ENCODE measurements at places on chromosomes 6 and 20.
A peak's percentile ranks its signal among the peaks of the same experiment; 100 is the strongest.

GRCh38 chr6:112571488-112572270 is 224.5 kb downstream of the RFPL4B start:
- DNase-seq, result no peak

GRCh38 chr6:36779227-36779626 is 60.0 kb downstream of the CPNE5 start:
- DNase-seq, result no peak

GRCh38 chr6:104638841-104639290 is 220.9 kb downstream of the HACE1 start:
- no peak for DNase-seq

DNA sequence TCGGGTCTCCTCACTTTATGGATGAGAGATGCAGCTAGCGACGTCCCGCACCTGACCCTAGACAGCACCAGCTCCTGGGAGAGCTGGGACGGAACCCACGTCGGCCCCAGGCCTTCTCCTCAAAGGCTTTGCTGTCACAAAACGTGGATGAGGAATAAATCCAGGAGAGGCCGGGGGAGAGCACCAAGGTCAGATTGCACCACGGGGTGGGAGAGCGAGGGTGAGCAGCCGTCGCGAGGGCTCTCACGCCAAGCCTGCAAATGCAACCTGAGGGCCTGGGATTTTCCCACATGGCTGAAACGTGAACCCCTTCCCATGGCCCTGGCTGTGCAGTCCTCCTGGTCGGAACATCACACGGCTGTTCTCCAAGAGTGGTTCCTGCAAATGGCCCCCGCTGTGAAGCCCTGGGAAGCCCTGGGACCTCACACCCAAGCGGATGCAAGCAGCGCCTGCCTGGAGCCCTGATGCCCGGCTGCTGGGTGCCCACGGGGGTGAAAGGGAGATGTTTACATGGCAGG is 45.3 kb downstream of the DLL1 start:
- DNase-seq, result no peak

DNA sequence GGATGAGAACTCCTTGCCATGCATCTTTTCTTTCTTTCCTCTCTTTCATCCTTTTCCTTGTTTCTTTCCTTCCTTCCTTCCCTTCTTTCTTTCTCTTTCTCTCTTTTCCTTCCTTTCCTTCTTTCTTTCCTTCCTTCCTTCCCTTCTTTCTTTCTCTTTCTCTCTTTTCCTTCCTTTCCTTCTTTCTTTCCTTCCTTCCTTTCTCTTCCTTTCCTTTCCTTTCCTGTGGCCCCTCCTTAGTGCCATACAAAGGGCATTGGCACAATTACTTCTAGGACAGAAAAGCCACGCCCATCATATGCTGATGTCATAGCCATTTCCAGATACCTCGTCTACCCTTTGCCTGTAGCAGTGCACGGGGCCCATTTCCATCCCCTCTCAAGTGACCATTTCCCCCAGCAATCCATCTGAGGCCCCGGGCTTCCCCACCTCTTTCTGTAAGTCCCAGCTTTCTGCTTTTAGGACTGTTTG is 2.2 kb upstream of the CENPB start:
- no peak for DNase-seq

GRCh38 chr6:1296542-1296941 is 15.4 kb upstream of the FOXQ1 start:
- no peak for DNase-seq

GRCh38 chr20:4046311-4046924 is 31.1 kb upstream of the RNF24 start:
- no peak for DNase-seq

DNA sequence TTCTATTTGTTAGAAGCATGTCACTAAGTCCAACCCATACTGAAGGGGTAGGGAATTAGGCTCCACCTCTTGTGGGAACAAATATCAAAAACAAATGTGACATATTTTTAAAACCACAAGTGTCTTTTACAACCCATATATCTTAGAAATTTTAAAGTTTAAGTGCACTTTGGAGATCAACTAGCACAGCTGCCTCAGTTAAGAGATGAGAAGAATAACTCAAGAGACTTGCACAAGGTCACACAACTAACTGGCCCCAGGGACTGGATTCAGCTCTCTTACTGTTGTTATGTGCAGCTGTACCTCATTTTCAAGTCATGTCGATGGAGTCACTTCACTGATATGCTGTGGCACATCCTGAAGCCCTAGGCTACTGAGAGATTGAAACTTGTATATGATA is 102.9 kb upstream of the BMP2 start:
- DNase-seq, result no peak

DNA sequence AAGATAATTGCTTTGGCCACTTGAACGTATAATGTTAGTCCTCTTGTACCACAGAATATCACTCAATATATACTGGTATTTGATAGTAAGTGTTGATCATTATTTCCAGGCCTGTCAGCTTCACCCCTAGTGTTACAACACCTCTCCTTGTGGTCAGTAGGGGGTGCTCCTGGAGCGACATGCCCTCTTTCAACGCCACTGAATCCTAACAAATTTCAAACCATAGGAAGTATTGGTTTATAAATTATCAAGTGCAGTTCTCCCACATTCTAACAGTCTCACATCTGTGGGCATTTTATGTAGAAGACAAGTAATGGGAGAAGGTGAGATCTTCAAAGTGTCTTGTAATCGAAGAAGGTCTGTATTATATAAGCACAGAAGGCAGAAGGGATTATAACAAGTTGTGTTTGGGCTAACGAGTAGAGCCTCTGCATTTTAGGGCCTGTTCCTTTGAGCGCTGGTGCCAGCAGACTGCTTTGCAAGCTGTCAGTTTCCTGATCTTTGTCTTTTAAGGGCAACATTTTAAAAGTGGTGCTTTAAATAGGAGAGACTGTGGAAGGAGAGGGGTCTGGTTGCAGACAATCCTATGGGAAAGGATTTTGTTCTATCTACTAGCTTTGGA is 57.1 kb upstream of the CEP162 start:
- DNase-seq, result no peak

GRCh38 chr6:38262609-38263008 is 377.1 kb downstream of the BTBD9 start:
- DNase-seq, result no peak

- no peak for DNase-seq
These were observed 208.7 kb downstream of the COL9A1 start for GRCh38 chr6:70094156-70094555.

DNA sequence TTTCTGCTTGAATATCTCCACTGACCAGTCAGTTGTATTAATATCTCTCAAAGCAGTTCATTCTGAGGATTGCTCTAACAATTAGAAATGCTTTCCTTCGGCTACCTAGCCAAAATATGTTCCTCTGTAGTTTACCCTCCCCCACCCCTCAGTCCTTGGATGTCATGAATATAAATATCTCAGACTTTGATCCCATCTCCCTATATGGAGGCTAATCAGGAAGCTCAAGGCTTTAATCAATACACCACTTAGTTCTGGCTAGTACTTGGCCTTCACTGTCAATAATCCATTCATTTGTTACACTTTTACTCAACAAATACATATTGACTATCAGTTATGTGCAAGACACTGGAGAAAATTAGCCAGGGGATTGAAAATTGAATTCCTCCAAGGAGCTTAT is 60.1 kb downstream of the CLIC5 start:
- DNase-seq, result no peak

DNA sequence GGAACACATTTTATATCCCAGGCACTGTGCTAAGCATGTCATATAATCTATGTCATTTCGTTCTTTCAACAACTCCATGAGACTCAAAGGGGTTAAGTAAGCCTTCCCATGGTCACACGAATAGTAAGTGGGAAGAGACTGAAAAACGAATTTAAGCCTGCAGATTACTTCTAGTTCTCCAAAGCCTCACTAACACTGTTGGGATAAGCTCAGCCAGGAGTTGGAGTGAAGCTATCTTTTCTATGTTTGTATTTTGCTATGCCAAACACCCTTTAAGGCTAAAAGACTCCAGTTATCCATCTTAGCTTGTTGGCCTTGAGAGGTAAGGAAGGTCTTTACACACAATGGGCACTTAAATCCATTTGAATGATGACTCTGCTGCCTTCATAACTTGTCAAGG is 148.1 kb upstream of the UST start:
- no peak for DNase-seq

DNA sequence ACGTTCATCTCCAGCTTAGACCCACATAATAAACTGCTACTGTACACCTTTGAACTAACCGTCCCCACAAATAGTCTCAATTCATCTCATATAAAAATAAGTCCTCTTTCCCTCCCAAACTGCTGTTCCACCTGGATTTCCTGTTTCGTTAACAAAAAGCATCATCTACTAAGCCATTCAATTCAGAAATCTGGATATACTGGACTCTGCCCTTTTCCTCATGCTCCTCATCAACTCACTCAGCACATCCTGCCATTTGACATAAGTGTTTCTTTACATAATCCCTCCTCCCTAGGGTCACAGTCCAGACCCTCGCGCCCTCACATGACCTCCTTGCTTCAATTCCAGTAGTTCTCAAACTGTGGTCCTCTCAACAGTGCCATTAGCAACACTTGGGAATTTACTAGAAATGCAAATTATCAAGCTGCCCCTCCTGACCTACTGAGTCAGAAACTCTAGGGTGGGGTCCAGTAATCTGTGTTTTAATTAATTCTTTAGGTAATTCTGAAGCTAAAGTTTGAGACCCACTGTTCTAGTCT is 4.5 kb downstream of the MKKS start:
- DNase-seq, result no peak

- no peak for DNase-seq
These were observed 55.7 kb upstream of the BHLHE23 start for GRCh38 chr20:63062188-63063140.

GRCh38 chr6:53258774-53259155 is 90.0 kb downstream of the ELOVL5 start:
- DNase-seq, result no peak

GRCh38 chr6:137283940-137284810 is 65.0 kb upstream of the IFNGR1 start:
- DNase-seq, result no peak

- no peak for DNase-seq
These were observed 270.3 kb upstream of the CHD6 start for GRCh38 chr20:41888434-41888833.

GRCh38 chr6:48290595-48290994 is 179.6 kb upstream of the PTCHD4 start:
- no peak for DNase-seq

DNA sequence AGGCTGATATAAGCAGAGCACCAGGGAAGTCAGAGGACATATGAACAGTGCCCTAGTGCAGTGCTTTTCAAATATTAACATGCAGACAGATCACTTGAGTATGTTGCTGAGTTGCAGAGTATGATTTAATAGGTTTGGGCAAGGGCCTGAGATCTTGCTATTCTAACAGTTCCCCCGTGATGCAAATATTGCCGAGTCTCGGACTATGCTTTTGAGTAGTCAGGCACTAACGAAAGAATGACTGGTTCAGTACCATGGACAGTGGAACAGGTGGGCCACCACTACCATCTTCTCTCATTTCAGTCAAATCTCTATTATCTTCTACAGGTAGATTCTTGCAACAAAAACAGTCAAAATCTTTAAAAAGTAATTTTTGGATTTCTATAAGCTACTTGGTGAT is 3.7 kb upstream of the TMEM200A start:
- DNase-seq, result no peak

GRCh38 chr6:33072508-33073100 is 845 bp downstream of the HLA-DPA1 start:
- DNase-seq, result no peak

GRCh38 chr20:35191419-35192117 is 19.7 kb downstream of the PROCR start:
- DNase-seq, result no peak

DNA sequence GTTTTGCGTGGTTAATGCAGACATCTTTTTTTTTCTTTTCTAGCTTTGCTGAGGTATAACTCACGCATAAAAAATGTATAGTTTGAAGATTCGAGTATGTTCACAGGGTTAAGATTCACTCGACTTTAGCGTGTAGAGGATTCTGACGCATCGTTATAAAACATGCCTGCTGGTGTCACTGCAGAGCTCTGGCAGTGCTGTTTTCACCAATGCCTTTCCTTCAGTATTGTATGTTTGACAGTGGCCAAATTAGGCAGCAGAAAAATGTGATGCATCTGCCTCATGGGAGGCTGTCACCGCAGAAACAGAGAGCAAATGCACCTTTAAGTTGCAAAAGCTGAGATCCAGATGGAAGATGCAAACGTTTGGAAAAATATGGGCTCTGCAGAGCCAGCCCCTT is 18.0 kb upstream of the SIRPB2 start:
- peak; percentile 37 for DNase-seq

DNA sequence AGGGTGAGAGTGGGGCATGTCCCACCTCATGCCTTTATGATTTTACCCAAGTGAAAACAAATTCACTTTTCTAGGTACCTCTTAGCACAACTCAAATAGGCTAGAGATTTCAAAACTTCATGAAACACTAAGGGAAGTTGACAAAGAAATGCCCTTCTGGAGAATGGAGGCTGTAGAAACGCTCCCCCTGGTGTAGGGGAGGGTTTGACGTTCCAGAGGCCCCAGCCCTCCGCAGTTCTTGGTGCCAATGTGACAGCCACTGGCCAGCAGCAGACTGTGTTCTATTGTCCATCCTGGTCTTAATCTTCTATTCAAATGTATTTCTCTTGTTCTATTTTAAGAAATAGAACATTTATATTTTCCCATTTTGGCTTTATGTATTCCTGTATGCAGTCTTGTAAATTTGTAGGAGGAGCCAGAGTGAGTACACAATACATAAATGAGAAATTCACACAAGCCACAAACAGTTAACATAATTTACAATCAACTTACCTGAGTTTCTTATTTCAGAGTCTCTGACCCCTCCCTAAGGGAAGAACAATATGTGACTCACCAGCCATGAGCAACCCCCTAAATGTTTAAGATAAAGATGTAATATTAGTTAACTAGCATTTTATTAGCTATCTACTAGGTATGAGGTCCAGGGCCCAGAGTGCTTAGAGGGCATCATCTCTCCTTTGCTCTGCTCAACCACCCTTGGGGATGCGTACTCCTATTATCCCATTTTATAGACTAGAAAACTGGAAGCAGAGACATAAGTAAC is 8.8 kb upstream of the MUC21 start:
- no peak for DNase-seq

DNA sequence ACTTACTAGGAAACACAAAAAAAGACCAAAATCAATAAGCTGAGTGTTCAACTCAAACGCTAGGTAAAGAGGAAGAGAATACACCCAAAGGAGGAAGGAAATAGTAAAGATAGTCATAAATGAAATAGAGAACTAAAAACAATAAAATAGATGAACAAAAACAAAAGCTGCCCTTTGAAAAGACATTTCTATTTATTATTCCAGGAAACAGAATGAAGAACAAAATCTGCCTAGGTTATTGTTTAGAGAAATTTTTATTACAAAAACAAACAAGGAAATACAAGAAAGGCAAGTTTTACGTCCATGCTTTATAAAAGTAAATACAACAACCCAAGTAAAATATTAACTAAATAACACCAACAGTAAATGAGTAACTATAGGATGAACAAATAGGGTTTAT is 20.1 kb downstream of the HLA-DMB start:
- no peak for DNase-seq

DNA sequence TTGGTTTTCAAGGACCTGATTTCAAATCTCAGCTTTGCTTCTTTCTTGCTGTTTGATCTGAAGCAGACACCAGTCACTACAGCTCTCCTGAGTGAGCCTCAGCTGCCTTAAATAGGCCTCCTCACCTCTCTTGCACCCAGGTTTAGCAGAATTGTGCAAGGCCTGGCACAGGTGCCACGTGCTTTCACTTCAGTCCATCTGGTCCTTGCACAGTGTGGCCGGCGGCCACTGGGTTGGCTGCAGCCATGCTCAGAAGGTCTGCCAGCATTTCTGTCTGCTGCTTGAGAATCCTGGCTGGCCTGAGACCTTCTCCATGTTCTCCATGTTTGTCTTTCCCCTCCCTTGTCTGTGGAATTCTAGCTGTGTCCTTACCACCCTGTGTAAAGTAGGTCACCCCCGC is 14.5 kb upstream of the DAAM2 start:
- DNase-seq, result no peak
